ENCODE measurements at places on chromosomes 4 and X.

DNA sequence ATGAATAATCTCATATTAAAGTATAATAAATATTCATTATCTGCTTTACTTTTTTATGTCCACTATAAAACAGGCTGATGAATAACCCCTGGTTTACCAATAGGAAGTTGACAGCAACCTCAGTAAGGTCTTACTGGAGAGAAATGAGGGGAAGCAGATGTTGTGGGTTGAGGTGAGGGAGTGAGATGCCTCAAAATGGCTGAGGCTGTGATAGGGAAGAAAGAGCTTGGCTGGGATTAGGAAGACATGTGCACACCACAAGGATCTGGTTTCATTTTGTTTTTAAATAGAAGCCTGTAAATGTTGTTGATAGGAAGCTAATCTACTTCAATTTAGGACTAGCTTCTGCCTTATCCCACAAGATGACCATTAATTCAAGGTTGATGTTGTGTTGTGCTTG is 14.4 kb upstream of the CYBB start:
- DNase-seq: no peak

- DNase-seq: no peak
Observed at GRCh38 chr4:4831825-4832224, 27.6 kb upstream of the MSX1 start.

DNA sequence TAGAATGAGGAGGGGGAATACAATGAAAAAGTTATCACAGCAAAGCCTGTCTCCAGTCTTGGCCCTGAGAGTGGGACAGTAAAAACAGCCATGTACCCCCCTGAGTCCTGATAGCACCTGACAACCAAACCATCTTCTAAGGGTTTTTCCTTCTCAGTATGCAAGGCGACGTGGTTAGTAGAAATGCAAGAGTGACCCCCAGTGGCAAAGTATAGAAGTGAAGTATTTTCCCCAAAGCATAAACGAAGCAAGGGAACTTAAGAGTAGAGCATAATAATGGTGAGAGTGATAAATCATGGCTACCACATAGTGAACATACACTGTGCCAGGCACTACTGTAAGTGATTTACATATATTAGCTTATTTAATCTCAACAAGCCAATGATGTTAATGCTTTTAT is 52.8 kb downstream of the FAM47C start:
- DNase-seq: peak; percentile 1

- no peak for DNase-seq
Observed at GRCh38 chr4:26424153-26424552, 66.1 kb downstream of the CCKAR start.

- DNase-seq: peak; percentile 22
Observed at GRCh38 chrX:77788050-77788449, 2.0 kb upstream of the ATRX start.

- no peak for DNase-seq
Observed at GRCh38 chr4:17197070-17197469, 298.6 kb upstream of the LDB2 start.

DNA sequence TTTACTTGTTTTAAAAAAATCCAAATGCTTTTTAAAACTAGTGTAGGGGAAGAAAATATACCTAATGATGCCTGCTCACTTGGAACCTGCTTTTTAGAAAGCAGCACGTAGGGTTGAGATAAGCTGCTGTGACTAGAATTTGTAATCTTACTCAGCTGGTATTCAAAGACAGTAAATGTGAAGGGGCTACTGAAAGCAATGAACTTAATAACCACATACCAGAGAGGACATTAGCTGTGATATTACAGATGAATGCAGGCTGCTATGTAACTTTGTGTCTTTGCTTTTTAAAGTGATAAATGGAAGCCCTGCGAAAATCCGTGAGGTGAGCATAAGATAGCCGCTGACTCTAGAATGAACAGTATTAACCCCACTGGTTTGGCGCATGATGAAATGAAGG is 124.1 kb downstream of the TRIML1 start:
- DNase-seq: no peak

DNA sequence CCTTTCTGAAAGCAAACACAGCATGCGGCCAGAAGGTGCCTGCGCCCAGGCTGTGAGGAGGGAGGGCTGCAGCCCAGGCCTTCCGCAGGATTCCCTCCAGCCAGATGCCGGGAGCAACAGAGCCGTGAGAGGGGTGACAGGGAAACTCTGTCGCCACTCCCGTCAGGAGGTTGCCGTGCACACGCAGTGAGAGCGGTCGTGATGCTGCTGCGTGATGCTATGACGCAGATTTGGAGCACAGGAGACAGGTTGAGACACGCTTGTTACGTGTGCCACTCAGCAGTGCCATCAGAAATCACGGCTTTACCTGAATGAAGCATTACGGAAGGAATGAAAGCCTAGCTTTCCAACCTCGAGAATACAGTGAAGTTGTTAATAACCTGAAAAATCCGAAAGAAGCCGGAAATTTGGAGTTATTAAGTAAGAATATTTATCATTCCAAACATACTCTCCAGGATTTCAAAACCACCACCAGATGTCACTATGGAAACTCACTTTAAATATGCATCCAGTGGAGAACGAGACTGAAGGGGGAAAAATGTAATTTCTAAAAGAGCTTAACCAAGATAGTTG is 54.4 kb downstream of the FAT1 start:
- no peak for DNase-seq

- no peak for DNase-seq
Observed at GRCh38 chrX:135307171-135307570, 2.1 kb upstream of the ETDC start.

GRCh38 chr4:26022346-26023202 is 108.6 kb downstream of the SMIM20 start:
- no peak for DNase-seq

- DNase-seq: no peak
Observed at GRCh38 chr4:8284391-8284790, 14.8 kb downstream of the HTRA3 start.

GRCh38 chrX:9842541-9842940 is 56.3 kb downstream of the SHROOM2 start:
- peak; percentile 7 for DNase-seq

DNA sequence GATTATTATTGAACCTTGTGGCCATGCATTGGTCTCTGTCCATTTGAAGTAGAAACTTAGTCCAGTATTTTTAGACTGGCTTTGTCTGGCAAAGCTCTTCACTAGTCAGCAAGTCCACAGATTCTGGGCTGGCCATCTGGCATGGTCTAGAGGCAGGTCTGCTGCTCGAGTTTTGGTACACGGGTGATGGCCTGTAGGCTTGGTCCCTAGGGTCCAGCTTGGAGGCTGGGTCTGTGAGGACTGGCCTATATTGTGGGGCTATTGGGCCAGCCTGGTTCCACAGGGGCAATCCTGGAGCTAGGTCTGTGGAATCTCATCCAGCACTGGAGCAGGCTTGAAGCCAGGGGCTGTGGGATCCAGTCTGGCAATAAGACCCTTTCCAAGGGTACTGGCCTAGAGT is 607.6 kb upstream of the KLHL4 start:
- no peak for DNase-seq

DNA sequence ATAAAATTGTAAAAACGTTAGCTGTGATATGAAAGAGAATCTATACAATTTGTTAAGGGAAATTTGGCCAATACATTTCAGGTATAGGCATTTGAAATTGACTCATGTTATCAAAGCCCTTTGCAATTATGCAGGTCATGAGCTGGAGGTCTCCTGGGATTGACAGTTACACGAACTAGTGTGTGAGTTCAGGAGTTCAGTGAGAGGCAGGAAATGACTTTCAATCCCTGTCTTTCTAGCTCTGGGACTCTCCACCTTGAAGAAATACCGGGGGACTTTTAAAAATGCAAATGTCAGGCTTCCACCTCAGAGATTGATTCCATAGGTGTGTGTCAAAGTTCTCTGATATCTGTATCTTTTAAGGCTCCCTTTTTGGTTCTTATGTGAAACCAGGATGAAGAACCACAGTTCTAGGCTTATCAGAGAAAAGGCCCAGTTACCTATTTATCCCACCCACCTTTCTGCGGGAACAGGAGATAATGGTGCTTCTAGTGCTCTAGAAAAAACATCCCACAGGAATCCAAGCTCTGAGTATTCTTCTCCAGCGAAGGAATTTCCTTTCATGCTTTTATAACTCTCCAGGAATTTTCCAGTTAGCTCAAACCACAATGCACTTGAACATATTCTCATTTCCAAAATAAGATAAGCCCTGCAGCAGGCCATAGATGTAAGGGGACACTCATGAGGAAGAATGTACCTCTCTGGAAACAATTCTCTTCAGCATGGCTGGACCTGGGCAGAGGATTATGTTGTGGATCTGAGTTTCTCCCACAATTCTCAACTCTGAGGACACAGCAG is 501.0 kb downstream of the IDS start:
- no peak for DNase-seq

DNA sequence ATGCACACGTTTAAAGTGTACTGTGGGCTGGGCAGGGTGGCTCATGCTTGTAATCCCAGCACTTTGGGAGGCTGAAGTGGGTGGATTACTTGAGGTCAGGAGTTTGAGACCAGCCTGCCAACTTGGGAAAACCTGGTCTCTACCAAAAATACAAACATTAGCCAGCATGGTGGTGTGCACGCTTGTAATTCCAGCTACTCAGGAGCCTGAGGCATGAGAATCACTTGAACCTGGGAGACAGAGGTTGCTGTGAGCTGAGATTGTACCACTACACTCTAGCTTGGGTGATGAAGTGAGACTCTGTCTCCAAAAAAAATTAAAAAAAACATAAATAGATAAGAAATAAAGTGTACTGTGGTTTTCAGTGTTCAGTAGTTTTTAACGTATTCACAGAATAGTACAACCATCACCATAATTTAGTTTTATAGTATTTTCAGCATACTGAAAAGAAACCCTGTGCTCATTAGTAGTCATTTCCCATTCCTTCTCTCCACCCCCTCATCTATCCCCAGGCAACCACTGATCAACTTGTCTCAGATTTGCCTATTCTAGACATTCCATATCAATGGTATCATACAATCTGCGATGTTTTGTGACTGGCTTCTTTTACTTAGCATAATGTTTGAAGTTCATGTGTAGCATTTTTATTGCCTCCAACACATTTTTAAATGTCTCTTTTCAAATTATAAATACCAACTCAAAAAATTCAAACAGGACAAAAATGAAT is 19.1 kb downstream of the SLAIN2 start:
- no peak for DNase-seq

- no peak for DNase-seq
Observed at GRCh38 chr4:8188085-8188484, 11.0 kb upstream of the SH3TC1 start.

DNA sequence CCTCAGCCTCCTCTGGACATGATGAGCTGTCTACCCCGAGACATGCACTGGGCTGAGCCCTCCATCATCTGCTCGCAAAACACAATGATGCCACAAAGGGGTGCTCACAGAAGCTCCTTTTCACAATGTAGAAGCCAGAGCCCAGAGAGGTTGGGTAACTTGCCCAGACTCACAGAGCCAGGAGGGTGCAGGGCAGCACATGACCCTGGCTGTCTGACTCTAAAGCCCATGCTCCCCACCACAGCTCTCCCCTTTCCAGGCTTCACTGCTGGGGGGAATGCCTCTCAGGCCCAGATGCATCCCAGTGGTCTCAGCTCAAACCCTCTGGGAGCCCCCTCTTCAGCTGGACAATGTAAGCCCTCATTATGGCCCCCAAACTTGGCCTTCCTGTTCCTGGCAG is 98.4 kb upstream of the AFAP1 start:
- no peak for DNase-seq

GRCh38 chrX:71098302-71098701 is 2.7 kb downstream of the FOXO4 start:
- DNase-seq: peak; percentile 83

- no peak for DNase-seq
Observed at GRCh38 chr4:73520821-73521220, 39.3 kb downstream of the AFM start.

GRCh38 chrX:107678957-107679740 is 50.8 kb downstream of the PRPS1 start:
- DNase-seq: peak; percentile 86

- no peak for DNase-seq
Observed at GRCh38 chrX:124208660-124209059, 123.8 kb upstream of the TEX13D start.

DNA sequence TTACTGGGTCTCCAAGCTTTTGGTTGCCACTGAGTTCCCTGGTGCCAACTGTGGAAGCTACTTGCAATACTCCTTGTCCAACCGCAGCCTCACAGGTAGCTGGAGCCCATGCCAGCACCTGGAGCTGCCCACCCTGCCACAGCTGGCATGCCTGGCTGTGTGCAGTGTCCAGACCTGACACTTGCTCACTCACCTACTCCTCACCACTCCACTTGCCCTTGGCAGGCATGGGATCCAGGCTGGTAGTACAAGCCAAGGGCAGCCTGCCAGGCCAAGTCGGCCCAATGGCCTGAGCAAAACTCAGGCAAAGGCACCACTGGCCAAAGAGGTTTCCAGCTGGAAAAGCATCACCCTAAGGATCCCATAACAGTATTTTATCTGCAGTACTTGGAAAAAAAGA is 246.3 kb downstream of the PDGFC start:
- DNase-seq: no peak

DNA sequence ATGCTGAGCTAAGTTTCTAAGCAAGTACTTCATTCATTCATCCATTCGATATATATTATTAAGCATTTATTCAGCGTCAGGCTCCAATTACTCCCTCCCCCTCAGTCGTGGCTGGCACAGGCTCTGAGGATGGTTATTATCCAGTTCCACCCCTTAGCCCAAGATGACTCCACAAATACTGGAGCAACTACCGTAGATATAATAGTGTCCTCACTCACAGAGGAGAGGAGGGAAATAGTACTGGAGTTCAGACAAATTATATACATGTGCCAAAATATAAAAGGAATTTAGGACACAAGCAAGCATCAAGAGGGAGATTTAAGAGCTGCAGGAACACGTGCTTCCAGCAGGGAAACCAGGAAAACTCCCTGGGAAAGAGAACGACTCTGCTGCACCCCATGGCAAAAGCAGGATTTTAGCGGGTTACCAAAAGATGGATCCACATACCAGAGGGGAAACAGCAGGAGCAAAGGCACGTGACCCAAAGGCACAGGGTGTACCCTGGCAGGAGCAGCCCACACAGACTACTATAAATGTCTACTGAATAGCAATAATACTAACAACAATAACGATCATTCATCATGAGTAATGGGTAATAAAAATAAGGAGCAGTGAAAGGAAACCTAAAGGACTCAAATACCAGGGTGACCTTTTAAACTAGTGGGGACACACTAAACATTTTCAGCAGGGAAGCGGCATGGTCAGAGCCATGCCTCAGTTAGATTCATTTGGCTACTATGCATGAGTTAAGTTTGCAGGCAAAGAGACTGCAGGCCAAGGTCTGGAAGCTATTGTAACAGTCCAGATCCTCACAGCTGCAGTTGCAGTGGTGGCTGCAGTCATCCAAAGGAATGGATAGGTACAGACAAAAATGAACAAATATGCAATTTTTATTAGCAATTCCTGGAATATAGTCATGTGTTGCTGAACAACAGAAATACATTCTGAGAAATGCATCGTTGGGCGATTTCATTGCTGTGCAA is 153.7 kb downstream of the APBB2 start:
- DNase-seq: no peak
